Kasumi-1 (cell line): ENCODE measurements at places on chromosomes 7 and 10.

- no peak for DNase-seq
These were observed 353.6 kb downstream of the PTEN start for GRCh38 chr10:88216976-88217375.

DNA sequence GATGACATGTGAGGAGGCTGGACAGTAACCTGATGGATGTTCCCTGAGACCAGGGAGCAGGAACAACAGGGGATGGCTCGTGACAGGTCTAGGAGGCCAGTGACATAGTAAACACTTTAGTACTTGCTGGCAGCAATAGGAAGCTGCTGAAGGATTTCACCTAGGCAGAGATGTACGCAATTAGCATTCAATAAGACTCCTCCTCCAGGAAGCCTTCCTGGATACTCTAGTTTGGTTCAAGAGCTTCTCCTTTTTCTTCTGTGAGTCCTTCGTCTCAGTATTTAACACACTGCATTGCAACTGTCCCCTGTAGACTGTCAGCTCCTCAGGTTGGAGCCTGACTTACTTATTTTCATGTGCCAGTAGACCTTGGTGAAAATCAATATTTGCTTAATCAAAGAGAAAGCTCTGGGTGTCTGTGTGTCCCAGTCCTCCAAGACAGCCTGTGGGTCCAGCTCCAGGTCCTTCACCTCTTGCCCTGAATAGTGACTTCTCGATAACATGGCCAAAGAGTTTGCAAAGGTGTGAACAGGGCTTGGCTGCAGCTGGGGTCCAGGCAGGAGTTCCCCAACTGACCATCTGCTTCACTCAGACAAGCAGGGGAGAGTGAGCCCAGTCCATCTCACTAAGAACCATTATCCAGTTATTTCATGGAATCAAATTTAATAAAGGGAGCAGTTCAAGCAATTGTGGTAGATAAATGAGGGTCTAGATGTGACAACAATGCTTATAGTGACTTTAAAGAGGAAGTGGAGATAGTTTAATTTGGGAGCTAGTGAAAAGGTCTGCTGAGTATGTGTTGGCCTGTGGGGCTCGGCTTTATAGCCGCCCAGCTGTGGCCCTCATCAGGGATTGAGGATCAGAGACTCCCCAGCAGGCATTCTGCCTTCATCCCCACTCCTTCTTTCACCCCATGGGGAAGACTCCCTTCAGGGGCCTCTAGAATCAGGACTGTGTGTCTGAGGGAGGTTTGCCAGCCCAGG is 9.4 kb downstream of the TMEM273 start:
- no peak for DNase-seq

- no peak for DNase-seq
These were observed 188.3 kb upstream of the STK17A start for GRCh38 chr7:43394441-43395130.

DNA sequence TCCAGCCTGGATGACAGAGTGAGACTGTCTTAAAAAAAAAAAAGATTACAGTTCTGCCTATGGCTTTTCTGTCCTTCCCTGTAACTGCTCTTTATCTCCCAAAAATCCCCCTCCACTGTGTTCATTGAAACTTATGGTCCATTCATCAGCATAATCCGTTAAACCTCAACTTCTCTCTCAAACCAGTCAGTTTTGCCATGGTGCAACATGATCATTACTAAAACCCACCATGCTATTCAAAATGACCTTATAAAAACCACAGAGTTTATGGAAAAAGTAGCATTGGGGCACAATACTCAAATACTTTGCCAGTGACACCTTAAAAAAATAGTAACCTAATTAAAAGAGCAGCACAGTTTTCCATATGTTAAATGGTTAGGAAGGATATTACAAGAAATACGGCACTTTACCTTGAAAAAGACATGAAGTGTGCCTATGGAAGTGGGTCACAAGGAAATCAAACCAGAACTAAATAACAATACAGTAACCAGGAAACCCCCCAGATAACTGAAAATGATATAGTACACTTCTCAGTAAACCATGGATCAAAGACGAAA is 74.0 kb upstream of the ST8SIA6 start:
- DNase-seq = no peak

DNA sequence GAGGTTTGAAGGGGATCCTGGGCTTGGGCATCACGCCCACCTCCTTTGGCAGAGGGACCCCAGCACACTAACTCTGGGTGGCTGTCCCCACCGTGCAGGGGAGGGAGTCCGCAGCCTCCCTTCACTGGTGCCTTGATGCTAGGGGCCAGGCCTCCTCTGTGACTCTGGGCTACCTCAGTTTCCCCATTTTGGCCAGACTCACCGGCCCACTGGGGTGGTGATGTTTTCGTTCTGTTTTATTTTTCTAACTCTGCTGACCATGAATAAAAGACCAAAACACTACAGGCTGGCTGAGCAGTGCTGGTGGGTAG is 503 bp upstream of the TRIP6 start:
- DNase-seq = no peak

GRCh38 chr10:117165538-117166417 is 27.7 kb upstream of the VAX1 start:
- DNase-seq = peak; percentile 40

GRCh38 chr7:93337052-93337451 is 104.9 kb downstream of the VPS50 start:
- no peak for DNase-seq

DNA sequence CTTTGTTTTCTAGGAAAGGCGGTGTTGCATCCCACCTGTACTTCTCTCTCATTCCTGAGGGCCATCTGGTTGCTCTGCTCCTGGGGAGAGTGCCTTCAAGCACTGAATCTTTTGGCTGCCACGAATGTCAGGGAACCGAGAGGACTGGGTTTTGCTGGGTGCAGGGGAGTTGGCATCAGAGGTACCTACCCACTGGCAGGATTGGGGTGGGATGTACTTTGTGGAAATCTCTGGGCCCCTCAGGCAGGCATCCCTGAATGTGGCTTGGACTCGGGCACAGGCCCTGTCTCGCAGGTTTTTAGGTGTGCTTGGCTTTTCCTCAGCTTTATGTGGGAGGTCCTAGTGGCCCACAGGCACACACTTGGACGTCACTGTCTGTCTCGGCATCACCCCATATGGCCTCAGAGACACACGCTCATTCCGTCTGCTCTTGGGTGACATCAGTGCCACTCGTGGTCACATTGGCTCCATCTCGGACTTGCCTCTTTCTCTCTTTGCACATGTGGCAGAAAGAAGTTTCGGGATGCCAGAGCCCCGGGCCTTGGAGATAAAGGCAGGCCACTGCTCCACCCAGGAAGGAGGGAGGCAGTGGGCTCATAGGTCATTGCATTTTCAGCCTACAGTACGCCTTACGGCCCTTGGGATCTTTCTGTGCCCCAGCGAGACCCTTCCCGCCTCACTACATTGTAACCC is 325.6 kb downstream of the ZNF716 start:
- no peak for DNase-seq

- no peak for DNase-seq
These were observed 200.0 kb upstream of the MKI67 start for GRCh38 chr10:128326251-128326650.

DNA sequence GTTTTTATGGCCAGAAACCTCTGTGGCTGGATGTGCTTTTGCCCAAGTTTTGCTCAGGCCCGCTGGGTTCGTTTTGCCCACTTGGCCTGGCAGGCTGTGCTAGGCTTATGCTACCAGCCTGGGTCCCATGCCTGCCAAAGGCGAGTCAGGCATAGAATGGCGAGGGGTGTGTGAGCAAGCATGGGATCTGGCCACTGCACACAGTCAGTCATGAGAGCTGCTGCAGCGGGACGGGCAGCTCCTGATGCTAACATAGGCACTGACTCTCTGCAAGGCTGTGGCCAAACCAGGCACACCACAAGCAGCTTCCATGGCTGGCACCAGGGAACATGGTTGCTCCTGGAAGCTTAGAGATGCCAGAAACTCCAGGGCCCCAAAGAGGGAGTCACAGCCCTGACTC is 52.9 kb upstream of the PCDH15 start:
- no peak for DNase-seq

- no peak for DNase-seq
These were observed 662 bp upstream of the PPIF start for GRCh38 chr10:79346388-79347225.

GRCh38 chr7:121871188-121871587 is 1.8 kb upstream of the PTPRZ1 start:
- no peak for DNase-seq

DNA sequence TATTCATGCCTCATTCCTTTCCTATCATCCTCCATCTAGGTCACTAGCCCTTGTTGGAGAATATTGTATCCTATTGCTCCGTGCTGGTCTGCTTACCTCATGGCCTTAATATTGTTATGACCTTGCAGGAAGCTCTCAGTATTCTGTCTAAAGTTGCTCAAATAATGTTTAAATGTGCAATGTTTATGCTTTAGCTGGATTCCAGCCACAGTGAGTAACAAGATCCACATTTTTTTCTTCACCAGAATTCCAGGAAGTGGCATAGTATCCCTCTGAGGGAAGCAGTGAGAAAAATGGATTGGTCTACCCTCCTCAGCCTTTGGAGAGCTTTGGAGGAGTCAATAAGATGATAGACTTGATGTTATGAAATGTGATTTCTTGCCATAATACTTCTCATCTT is 402.6 kb downstream of the NRG3 start:
- DNase-seq = no peak

DNA sequence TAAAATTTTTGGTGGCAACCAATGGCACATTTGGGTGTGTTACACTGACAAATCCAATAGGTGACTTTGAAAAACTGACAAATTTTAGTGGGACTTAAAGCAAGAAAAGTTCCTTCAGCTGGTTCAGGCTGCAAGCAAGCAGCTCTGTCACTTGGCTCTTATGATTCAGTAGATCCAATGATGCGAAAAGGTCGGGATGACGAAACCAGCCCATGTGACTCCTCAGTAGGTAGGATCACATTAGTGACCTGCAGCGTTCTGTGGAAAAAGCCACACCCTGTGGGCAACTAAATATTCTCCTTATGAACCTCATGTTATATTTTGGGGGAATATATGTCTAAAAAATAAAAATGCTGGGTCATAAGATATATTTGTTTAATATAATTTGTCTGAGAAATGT is 13.3 kb upstream of the TSGA13 start:
- no peak for DNase-seq

- DNase-seq = no peak
These were observed 19.5 kb downstream of the WDFY4 start for GRCh38 chr10:48704156-48704555.

GRCh38 chr10:119139464-119140067 is 25.9 kb downstream of the SFXN4 start:
- peak; percentile 67 for DNase-seq

DNA sequence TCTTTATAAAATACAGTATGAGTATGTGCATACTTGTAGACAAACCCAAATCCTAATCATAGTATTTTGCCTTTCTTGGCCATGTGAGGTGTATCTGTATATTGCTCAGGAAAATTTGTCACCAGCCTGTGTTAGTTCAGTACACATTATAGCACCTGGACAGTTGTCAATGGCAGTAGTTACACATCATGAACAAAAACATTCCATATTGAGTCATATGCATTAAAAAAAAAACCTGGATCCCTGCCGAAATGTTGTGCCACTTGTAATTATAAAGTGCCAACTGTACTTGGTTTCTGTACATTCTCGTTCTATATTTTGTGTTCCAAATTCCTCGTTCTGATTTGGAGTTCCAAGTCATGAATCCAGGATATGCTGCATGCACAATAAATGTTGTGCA is 410.4 kb downstream of the INHBA start:
- no peak for DNase-seq

GRCh38 chr7:111789870-111790269 is 227.6 kb upstream of the IMMP2L start:
- DNase-seq = no peak
